NCI-H1930 (cell line): ENCODE measurements at places on chromosomes 3 and 15.

GRCh38 chr3:9793161-9793781 is 389 bp downstream of the ARPC4 start:
- DNase-seq, result no peak

GRCh38 chr3:122586098-122586497 is 8.6 kb downstream of the PARP15 start:
- no peak for DNase-seq

DNA sequence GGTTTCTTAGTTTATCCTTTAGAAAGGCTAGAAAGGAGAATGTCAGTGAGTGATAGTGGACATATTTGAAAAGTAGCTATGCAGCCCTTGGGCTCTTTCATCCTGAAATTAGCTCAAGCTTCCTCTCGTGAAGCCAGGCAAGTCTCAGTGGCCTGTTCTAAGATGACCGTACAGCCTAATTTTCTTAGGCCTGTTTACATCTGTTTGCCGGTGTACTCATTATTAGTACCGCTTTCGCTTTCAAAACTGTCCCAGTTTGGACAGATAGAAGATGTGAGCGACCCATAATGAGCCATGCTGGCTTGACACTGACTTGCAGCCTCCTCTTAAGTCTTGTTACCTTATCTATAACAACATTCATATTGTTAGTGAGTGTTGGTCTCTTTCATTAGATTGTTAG is 5.7 kb upstream of the ARL14 start:
- DNase-seq, result no peak

DNA sequence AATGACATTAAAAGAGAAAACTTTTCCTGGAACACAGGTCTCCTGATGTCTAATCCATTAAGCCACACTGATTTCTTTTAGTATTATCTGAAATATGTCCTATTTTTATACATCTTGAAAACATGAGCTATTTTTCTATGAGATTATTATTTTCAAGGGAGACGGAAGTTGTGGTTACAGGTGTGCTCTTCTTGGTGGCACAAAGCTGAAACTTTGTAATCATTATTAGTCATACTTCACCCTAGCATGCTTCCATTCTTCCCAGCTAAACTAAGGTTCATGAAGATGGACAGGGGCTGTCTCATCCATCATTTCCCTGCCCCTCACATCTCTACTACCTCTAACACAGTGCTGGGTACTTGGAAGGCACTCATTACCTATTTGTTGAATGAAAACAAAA is 85.6 kb upstream of the POU1F1 start:
- no peak for DNase-seq

GRCh38 chr3:105752791-105753415 is 115.9 kb downstream of the CBLB start:
- no peak for DNase-seq

DNA sequence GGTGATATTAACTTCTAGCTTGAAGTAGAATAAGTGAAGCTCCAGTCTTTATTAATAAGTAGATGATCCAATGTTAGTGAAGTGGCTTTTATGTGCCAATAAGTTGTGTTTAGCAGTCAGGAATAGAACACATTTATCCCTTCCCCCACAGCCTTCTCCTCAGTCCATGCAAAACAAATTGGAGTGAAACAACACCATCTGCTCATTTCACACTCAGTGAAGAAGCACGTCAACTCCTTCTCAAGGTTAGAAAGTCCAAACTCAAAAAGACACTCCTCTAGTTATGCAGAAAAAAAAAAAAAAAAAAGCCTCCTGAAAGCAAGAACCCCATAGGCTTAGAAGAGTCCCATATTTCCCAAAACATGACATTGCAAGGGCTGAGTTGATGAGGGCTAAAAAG is 18.0 kb upstream of the NEO1 start:
- no peak for DNase-seq

DNA sequence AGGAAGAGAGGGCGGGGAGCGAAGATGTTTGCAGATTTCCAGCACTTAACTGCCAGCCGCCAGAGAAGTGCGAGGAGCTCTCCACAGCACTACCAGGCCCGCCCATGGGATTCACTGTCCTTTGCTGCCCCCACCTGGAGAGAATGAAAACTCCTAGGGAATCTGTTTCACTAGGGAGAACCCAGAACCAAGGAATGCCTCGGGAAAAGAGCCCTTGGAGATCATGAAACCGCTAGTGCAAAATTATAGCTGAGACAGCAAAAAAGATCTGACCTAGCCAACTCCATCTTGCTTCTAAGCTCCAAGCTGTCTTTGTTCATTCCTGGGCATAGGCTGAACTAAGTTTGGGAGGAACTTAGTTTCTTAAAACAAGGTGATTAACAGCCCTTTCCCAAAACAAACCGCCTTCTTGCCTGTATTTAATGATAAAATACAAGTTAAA is 82.6 kb upstream of the GCNT3 start:
- peak; percentile 73 for DNase-seq

GRCh38 chr3:17243621-17244020 is 358.9 kb downstream of the PLCL2 start:
- DNase-seq, result no peak

GRCh38 chr15:38406436-38406835 is 47.5 kb upstream of the FAM98B start:
- DNase-seq, result no peak

GRCh38 chr3:122800031-122800430 is 5.2 kb downstream of the SLC49A4 start:
- no peak for DNase-seq

DNA sequence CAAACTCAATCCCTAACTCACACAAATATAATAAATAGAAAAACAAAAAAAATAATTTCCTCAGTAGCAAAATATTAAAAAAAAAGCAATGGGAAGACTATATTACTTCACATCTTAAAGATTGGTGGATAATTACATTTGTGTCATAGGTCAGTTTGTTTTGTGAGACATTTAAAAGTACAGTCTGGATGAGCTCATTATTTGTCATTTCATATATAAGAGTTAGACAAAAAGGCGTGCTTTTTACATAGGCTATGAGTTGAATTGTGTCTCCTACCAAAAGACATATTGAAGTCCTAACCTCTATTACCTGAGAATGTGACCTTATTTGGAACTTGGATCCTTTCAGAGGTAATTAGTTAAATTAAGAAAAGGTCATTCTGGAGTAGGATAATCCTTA is 710.1 kb upstream of the CBLB start:
- no peak for DNase-seq

DNA sequence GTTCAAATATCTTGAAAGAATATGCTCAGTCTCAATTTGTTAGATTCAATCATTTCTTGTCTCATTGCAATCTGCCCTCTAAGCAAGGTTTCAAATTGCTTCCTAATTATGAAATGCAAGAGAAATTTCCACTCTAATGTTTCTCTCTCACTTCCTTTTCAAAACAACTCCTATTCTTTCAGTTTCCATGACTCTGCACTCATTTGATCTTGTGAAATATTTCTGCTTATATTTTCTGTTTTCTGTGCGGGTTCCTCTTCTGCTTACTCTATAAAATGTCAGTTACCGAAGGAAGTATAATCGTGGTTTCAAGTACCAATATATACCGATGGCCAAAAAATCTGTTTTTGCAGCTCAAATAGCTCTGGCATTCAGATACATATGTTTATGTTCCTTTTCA is 521.9 kb upstream of the NAALADL2 start:
- DNase-seq, result no peak

GRCh38 chr3:24680214-24680967 is 185.7 kb upstream of the THRB start:
- DNase-seq, result peak; percentile 31

DNA sequence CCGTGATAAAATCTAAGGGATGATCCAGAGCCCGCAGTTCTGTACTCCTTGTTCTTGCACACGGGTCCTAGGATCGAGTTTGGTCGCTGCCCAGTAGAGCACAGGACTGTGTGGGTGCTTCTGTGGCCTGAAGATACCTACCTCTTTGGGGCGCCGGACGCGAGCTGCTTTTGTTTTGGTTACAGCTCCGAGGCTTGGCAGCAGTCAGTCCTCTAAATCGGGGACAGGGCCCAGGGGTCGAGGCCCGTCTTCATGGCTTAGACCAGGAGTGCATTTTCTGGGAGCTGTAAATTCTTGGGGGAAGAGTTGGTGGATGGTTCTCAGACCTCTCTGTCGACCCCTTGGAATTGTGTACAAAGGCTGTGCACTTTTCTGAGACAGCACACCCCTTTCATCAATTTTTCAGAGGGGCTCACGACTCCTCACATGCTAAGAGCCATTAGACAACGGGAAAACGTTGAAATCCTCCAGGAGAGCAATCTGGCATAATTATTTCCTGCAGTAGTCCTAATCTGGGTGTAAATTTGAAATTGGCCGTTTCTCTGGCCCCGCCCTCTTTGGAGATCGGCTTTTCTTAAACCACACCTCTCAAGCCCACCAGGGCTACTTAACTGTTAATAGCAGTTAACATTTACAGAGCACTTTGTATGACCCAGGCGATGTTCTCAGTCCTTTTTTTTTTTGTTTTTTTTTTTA is 928 bp downstream of the CEP97 start:
- peak; percentile 31 for DNase-seq

DNA sequence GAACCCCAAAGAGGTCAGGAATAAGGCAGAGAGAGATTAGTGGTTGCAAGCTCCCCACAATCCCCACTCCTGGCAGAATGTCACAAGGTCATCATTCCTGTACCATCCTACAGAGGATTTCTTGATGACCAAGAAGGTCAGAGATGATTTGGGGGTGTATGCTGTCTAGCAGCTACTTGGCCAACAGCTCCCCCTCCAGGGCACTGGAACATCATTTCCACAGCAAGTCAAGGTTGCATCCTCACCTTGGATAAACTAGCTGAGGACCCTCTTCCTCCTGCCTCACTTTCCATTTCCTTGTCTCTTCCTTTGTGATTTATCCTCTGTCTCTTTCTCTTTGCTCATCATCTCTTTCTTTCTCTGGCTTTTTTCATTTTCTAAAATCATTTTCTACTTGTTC is 106.3 kb downstream of the PROS1 start:
- no peak for DNase-seq

- DNase-seq, result no peak
Measured at GRCh38 chr3:168260859-168261258, 165.1 kb upstream of the GOLIM4 start.

DNA sequence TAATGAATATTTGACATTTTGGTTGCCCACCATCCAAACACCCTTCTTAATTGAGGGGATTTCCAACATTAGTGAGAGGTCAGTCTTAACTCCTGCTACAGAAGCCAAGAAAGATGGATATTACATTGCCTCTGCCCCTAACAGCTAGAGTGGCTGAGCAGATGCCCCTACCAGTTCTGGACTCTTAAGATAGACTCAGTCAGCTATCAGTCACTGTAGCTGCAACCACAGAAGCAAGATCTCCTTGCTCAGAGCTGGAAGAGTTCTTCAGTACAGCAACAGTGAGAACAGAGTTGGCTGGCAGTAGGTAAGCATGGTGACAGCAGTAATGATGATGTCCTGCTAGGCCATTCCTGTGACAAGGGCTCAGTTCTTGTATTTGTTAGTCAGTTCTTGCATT is 29.4 kb upstream of the TNFSF10 start:
- DNase-seq, result no peak

DNA sequence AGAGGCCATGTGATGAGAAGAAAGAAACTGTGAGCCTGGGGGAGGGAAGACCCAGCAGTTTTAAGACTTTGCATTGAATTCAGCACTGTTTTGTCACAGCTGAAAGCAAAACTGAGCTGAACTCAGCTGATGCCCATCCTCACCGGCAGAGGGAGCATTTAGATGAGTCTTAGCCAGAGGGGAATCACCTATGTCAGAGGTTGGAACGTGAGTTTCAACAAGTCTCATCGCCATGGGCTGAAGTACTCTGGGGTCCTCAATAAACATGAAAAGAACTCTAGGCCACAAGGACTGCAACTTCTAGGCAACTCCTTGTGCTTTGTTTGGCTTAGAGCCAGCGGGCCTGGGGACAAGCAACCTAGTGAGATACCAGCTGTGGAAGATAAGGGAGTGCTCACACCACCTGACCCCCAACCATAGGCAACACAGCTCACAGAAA is 324.5 kb downstream of the TBL1XR1 start:
- no peak for DNase-seq

DNA sequence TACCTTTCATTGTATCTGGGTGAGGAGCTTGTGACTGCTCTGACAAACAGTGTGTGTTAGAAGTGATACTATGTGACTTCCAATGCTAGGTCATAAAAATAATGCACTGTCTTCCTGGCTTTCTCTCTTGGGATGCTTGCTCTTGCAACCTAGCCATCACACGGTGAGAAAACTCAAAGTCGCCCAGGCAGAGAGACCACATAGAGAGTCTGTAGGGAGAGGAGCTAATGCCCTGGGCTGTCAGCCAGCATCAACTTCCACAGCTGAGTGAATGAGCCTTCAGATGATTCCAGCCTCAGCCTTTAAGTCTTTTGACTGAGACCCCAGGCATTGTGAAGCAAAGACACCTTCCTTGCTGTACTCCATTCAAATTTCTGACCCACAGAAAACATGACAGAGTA is 220.6 kb upstream of the SGO1 start:
- DNase-seq, result no peak

- DNase-seq, result no peak
Measured at GRCh38 chr3:23900744-23901143, 16.0 kb downstream of the NKIRAS1 start.

- DNase-seq, result no peak
Measured at GRCh38 chr3:53147151-53147902, 13.7 kb upstream of the PRKCD start.

- no peak for DNase-seq
Measured at GRCh38 chr15:66740802-66741201, 38.8 kb downstream of the SMAD6 start.

DNA sequence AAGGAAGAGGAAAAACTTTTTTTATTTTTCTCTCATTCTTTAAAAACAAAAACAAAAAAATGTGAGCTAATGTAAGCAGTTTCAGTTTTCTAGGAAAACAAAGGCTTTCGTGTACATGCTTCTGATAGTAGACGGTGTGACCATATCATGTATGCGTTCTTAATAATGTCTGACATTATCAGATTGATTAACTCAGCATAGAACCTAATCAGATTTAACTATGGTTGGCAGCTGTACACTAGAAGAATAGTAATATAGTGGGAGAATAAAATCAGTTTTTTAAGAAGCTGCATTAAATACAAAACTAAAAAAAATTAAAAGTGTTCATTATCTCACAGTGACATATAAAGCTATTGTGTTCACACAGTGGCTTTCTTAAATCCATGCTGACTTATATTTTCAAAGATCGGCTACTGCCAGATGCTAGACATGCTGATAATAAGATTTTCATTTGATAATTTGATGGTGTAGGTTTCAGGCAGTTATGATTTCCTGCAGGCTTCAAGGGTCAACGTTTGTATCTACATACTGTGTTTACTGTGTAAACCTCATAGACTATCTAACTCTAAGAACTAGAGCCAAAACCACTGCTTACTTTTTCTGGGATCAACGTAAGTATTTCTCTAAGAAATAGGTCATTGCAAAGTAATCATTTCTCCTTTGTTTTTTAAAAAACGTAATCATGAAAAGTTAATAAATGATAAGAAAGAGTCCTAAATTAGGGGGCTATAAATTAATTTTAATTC is 74.0 kb downstream of the UBE2E2 start:
- DNase-seq, result peak; percentile 28

DNA sequence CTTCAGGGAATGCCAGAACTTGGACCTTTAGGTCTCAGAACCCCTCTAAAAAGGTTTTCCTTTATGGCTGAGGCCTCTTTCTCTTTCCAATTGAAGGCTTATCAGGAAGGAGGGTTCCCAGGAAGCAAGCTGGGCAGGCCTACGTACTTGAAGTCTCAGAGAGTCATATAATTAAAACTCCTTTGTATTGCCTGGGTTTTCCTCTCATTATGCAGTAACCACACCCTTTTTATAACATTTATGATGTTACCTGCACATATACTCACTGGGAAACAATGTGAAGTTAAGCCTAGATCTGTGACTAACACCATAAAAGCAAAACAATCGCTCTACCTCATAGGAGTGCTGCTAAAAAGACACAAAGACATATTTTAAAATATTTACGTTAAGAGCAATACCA is 27.3 kb downstream of the SERP1 start:
- no peak for DNase-seq
